ENCODE measurements at places on chromosomes 12 and 14. TPM values are rescaled to one million over a fixed set of nuclear protein-coding genes. Genes with fewer than 3 reads are reported as not detected.

MAP3K9 gene
- 5.6 TPM for total RNA-seq

EIF2S3B gene
- total RNA-seq = 0.36 TPM

ACSM4 gene
- total RNA-seq = not detected

NYNRIN gene
- 0.44 TPM for total RNA-seq

HOTAIR gene
- total RNA-seq = 0.29 TPM

MMP17 gene
- total RNA-seq = 11.3 TPM

PLBD1 gene
- 4.6 TPM for total RNA-seq

KRT78 gene
- 0.10 TPM for total RNA-seq

TOMM20L gene
- not detected for total RNA-seq

BIN2 gene
- total RNA-seq = 0.08 TPM

NID2 gene
- 41.7 TPM for total RNA-seq

KRT71 gene
- total RNA-seq = not detected

LHX5 gene
- not detected for total RNA-seq

MIP gene
- total RNA-seq = not detected

MYF6 gene
- total RNA-seq = not detected

KRT85 gene
- total RNA-seq = 0.05 TPM

SLC38A1 gene
- 94.5 TPM for total RNA-seq

PPM1H gene
- total RNA-seq = 6.2 TPM

CLEC2A gene
- total RNA-seq = not detected

FAM181A gene
- total RNA-seq = not detected

ZNF891 gene
- total RNA-seq = 0.29 TPM

OTX2 gene
- total RNA-seq = not detected

MBIP gene
- 14.6 TPM for total RNA-seq

COX8C gene
- not detected for total RNA-seq

TBX3 gene
- total RNA-seq = 54.4 TPM

TFCP2 gene
- total RNA-seq = 18.7 TPM

RPGRIP1 gene
- 0.28 TPM for total RNA-seq

LALBA gene
- not detected for total RNA-seq

PAX9 gene
- total RNA-seq = 3.4 TPM

CLEC4D gene
- total RNA-seq = not detected

OR6C70 gene
- total RNA-seq = not detected

LRP1-AS gene
- total RNA-seq = not detected

GPR65 gene
- total RNA-seq = not detected

KIAA0586 gene
- 6.8 TPM for total RNA-seq

MNAT1 gene
- 40.3 TPM for total RNA-seq

TAS2R7 gene
- total RNA-seq = not detected

Measured in A549 treated with AZD2906 at 1 μM for 4 hours (cell line).